Activated CD8-positive, alpha-beta memory T cell treated with anti-CD3 and anti-CD28 coated beads, Interleukin-2, amount 10 ng/mL, durations not matched to agents 7 days and 5 days (primary cell): ENCODE measurements at places on chromosomes 11 and 22. TPM values are rescaled to one million over a fixed set of nuclear protein-coding genes. Genes with fewer than 3 reads are reported as not detected.
A peak's percentile ranks its signal among the peaks of the same experiment; 100 is the strongest.

The MMP13 gene
- not detected for total RNA-seq

DNA sequence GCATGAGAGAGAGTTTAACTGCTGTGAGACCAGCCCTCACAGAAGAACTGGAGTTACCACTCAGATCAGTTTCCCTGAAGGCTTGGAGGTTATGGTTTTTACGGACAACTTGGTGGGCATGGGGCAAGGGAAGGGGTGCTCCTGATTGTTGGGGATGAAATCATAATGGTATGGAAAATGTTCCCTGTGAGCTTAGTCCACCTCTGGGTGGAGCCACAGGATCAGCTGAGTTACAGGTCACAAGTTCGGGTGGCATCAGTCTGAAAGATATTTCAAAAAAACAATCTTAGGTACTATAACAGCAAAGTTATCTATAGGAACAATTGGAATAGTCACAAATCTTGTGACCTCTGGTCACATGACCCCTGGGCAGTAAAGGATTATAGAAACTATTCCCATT, 162.9 kb downstream of the DLG2 start:
- H3K4me3 ChIP-seq: no peak overlapping the region
- H3K27ac ChIP-seq: no peak overlapping the region
- H3K4me1 ChIP-seq: no peaks in the 10 kb centered on the region
- DNase-seq: no peak
- H3K36me3 ChIP-seq: no peaks in the 10 kb centered on the region

DNA sequence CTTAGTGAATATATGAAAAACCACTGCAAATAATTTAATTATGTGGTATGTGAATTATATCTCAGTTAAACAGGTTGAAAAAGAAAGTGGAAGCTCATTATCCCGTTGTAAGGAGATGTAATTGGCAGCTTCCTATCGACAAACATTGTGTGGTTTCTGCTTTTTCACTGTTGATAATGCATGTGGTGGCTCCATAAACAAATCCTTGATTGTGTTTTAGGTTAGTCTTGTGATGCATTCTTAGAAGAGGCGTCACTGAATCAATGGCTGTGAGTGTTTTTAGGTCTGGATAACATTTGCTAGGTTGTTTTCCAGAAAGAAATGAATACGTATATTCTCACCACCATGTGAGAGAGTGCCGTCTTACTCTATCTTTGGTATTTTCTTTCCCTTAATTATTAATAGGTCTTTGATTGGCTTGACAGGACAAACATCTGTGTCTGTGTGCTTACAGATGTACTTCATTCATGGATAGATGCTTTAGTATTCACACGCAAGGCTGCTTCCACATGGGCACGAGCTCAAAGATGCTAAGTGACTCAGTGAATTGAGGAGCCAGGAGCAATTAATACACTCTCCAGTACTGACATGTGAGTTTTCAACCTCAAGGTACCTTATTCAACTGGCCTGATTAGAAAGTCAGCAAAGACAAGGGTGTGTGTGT, 166.7 kb downstream of the TBC1D22A start:
- no peak overlapping the region for H3K27ac ChIP-seq
- no peak for DNase-seq

GRCh38 chr11:16917941-16918340, 96.3 kb downstream of the PLEKHA7 start:
- no peaks in the 10 kb centered on the region for H3K4me1 ChIP-seq
- no peak overlapping the region for H3K27ac ChIP-seq
- no peaks in the 10 kb centered on the region for H3K36me3 ChIP-seq
- H3K27me3 ChIP-seq: peaks cover 16% of the 10 kb centered on the region
- no peak for DNase-seq

GRCh38 chr22:23180893-23181720, 798 bp downstream of the BCR start:
- H3K4me3 ChIP-seq: peak overlapping the region; percentile 75
- H3K27me3 ChIP-seq: peaks cover 4% of the 10 kb centered on the region
- peaks cover 68% of the 10 kb centered on the region for H3K4me1 ChIP-seq
- H3K36me3 ChIP-seq: peaks cover 24% of the 10 kb centered on the region
- no peak overlapping the region for H3K27ac ChIP-seq

DNA sequence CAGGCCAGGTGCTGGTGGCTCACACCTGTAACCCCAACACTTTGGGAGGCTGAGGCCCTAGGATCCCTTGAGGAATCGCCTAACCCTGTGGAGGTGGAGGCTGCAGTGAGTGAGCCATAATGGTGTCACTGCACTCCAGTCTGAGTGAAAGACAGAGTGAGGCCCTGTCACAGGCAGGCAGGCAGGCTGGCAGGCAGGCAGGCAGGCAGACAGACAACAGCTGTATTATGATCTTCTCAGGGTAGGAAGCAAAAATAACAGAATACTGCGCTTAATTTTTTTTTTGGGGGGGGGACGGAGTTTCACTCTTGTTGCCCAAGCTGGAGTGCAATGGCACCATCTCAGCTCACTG, 3901.6 kb upstream of the OR11H1 start:
- no peaks in the 10 kb centered on the region for H3K27me3 ChIP-seq
- DNase-seq: no peak
- H3K36me3 ChIP-seq: peaks cover 9% of the 10 kb centered on the region
- no peaks in the 10 kb centered on the region for H3K4me1 ChIP-seq
- no peak overlapping the region for H3K4me3 ChIP-seq

The MS4A6A gene
- not detected for total RNA-seq

- H3K4me3 ChIP-seq: no peak overlapping the region
- DNase-seq: no peak
- H3K4me1 ChIP-seq: peaks cover 85% of the 10 kb centered on the region
Observed at GRCh38 chr11:64771861-64772260, 6.5 kb downstream of the SF1 start.

- no peaks in the 10 kb centered on the region for H3K4me1 ChIP-seq
- no peak for DNase-seq
- no peak overlapping the region for H3K4me3 ChIP-seq
Observed at GRCh38 chr22:30568137-30568805, 6.2 kb downstream of the GAL3ST1 start.

DNA sequence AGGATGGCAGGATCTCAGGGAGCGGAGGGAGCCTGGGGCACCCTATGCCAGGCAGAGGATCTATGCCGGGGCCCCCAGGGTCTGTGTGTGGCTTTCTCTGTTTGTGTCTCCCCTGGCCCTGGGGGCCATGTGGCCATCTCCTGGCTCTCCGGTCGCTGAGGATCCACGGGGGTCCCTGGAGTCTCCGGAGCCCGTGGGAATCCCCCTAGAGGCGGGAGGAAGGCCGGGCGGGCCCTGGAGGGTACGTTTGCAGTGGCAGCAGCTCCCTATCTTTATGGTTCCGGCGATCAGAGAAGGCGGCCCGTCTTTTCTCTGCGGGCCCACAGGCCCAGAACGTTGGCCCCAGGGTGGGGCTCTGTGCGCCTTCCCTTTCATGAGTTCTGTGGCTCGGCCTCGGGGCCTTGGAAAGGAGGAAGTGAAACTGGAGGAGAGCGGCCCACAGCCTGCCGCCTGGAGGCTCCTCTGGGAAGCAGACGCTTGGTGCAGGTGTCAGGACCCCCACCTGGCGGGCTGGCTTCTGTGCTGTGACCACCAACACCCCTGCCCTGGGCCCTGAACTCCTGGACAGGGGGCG, 82.1 kb downstream of the KCNQ1 start:
- no peak overlapping the region for H3K27ac ChIP-seq
- H3K36me3 ChIP-seq: no peaks in the 10 kb centered on the region
- H3K4me1 ChIP-seq: peaks cover 2% of the 10 kb centered on the region
- peaks cover 2% of the 10 kb centered on the region for H3K27me3 ChIP-seq

The MFRP gene
- total RNA-seq: not detected

DNA sequence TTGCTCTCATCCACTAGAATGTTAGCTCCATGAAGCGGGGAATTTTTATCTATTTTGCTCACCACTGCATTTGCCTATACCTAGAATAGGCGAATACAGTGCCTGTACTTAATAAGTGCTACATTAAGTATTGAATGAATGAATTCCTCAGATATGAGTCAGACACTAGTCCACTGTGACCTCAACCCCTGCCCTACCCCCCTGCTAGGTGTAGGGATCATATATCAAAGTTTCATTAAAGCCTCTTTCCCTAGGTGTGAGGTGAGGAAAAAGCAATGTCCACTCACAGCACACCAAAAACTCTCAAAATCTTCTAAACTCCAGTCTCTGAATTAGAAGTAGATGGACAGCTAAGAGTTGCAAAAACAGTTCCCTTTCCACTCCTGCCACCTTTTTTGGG, 9.8 kb upstream of the PSMA1 start:
- H3K27ac ChIP-seq: no peak overlapping the region
- H3K4me1 ChIP-seq: no peaks in the 10 kb centered on the region
- no peak for DNase-seq

DNA sequence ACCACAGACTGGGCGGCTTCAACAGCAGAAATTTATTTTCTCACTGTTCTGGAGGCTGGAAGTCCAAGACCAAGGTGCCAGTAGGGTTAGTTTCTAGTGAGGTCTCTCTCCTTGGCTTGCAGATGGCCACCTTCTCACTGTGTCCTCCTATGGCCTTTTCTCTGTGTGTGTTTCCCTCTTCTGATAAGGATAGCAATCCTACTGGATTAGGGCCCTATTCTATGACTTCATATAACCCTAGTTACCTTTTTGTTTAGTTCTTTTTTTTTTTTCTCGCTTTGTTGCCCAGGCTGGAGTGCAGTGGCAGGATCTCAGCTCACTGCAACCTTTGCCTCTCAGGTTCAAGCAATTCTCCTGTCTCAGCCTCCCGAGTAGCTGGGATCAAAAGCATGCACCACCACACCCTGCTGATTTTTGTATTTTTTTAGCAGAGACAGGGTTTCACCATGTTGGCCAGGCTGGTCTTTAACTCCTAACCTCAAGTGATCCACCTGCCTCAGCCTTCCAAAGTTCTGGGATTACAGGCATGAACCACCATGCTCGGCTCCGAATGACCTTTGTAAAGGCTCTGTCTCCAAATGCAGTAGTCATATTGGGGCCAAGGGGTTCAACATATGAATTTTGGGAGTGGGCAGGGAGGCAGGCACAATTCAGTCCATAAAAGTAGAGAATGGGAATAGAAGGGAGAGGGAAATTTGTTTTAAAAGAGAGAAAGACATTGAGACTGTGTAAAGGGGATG, 25.5 kb upstream of the NNMT start:
- H3K4me3 ChIP-seq: no peak overlapping the region
- DNase-seq: no peak
- H3K36me3 ChIP-seq: no peaks in the 10 kb centered on the region
- no peaks in the 10 kb centered on the region for H3K4me1 ChIP-seq
- no peak overlapping the region for H3K27ac ChIP-seq
- peaks cover 51% of the 10 kb centered on the region for H3K27me3 ChIP-seq

The RIMBP3B gene
- total RNA-seq: 0.09 TPM

DNA sequence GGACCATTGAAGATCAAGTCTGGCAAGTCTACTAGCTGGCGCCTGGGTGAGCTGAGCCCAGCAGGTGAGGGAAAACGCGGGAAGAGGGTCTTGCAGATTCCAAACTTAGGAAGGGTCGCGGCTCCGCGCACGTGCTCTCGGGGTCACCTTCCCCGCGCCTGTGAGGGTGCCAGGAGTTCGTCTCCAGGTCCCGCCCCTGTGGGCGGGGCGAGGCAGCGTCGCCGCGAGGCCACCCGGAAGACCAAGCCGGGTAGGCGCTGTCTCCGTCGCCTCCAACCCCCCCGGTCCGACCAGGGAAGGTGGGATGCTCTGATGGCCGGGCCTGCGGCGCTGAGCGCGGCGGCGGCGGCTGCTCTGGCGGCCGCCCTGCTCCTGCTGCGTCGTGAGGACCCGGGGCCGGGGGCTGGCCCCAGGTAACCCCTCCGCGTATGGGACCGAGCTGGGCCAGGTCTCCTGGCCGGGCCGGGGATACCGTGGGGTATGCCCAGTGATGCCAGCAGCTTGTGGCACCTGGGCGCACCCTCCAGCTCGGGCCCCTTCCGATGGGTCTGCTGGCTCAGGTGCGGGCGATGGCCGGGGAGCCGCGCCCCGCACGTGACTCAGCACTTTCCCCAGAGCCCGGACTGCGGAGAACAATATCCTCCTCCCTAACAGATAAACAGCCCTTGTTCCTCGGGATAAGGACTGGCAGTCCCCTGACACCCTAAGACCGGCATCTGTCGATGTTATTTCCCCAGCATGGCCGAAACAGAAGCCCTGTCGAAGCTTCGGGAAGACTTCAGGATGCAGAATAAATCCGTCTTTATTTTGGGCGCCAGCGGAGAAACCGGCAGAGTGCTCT, at the start of gene HTATIP2:
HTATIP2 (plus strand) TSS at position 215 of the 841 bp plus-strand sequence; CDS start at position 739, 524 bp downstream.
- peaks cover 18% of the 10 kb centered on the region for H3K36me3 ChIP-seq
- H3K4me3 ChIP-seq: peak within 1 kb of the TSS; percentile 81
- H3K4me1 ChIP-seq: peaks cover 60% of the 10 kb centered on the region
- H3K27me3 ChIP-seq: no peaks in the 10 kb centered on the region
- H3K27ac ChIP-seq: peak within 1 kb of the TSS; percentile 85

DNA sequence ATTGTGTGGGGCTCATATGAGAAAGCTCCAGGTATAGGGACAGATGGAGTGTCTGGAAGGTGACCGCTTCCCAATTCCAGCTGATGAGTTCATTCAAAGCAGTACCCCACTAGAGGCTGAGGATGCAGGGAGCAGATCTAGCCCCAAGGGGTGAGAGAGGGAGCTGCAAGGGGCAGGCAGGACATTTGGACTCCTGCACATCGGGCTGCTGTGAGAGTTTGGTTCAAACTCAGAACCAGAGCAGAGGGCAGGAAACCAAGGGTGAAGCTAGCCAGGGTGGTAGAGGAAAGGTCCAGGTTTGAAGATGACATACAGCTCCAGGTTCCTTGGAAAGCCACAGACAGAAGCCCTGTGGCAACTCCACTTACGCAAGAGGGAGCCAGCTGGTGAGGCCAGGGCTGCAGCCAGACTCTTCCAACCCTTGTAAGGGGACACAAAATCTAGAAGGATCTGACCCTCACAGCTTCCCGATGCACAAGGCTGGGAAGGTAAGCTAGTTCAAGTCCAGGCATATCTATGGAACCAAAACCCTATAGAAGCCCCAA, 1.9 kb downstream of the CSNK2A3 start:
- H3K4me3 ChIP-seq: no peak overlapping the region
- H3K27ac ChIP-seq: no peak overlapping the region
- H3K4me1 ChIP-seq: no peaks in the 10 kb centered on the region
- no peak for DNase-seq

DNA sequence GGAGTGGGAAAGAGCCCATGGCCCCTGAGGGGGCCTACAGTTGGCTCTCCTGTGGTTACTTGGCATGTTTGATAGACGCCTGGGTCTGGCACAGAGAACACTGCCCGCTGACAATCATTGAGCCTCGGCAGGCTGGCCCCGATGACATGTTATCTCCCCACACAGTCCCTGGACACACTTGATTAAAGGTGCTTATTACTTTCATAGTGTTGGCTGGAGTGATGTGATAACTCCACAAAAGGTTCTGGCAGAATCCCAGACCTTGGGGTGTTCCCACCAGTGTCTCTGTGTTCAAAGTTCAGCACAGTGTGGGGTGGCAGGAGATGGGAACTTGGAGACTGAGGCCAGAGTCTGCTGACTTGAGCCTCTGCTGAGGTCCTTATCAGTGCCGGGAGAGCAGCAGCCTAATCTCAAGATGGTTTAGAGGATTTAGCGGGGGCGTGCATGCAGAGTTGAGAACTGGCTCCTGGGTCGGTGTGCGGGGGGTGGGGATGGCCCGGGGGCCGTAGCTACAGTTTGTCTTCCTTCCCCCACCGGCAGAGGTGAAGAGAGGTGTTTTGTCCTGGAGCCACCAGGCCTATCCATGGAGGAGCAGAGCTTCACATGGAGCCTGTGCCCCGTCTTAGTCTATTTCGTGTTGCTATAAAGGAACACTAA, 22.5 kb downstream of the PARVB start:
- H3K4me3 ChIP-seq: no peak overlapping the region
- H3K27me3 ChIP-seq: no peaks in the 10 kb centered on the region
- H3K4me1 ChIP-seq: peaks cover 39% of the 10 kb centered on the region
- H3K36me3 ChIP-seq: no peaks in the 10 kb centered on the region
- DNase-seq: no peak
